Aorta (tissue), 5 donors: ENCODE measurements at places on chromosomes 2 and 18. TPM values are rescaled to one million over a fixed set of nuclear protein-coding genes. Genes with fewer than 3 reads are reported as not detected.

DNA sequence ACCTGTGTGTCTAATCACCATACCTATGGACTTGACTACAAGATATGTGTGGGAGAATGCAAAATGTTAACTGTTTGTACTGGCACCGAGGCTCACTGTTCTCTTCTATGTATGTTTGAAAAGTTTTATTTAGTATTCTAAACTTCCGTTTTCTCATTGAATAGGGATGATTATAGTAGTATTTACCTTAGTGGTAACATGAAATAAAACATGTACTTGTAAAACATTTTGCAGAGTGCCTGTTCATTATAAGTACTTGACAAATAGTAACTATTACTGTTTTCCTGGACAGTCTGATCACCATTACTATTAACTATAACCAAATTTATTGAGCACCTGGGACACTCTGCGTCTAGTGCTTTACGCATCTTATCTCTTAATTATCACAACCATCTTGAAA, 24.8 kb downstream of the DDX1 start:
- no peak for DNase-seq

DNA sequence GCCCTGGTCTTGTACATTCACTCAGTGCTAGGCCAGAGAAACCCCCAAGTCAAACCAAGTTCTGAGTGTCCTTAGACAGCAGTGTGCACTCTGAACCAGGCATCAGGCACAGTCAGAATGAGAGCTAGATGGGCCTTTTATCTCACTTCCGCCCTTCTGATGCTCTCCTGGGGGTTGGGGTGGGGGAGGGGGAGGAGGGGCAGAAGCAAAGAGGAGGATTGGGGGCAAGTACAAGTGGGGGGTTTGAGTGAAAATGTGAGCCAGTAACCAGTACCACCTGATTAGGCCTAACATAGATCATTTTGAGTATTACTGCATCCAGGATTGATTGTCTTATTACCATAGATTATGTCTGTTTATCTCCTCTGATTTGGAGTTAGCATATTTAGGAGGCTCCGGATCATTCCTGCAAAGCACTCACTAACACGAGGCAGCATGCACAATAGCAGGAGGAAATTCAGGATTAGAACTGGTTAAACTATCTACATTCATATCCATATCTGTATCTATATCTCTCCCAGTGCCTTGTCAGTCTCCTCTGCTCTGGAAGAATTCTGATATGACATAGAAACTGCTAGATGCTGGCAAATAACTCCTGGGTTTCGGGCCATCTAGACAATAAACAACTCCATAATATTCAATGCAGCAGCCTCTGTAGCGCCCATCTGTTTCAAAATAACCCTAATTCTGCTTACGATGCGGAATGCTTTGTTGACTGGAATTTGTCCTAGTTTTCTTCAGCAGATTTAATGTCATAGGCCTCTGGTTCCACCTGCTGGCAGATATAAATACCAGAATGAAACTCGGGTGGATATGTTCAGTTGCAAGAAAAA, 149.1 kb downstream of the RHBDD1 start:
- no peak for DNase-seq

GRCh38 chr18:37871561-37871960, 306.0 kb upstream of the CELF4 start:
- no peak for DNase-seq

DNA sequence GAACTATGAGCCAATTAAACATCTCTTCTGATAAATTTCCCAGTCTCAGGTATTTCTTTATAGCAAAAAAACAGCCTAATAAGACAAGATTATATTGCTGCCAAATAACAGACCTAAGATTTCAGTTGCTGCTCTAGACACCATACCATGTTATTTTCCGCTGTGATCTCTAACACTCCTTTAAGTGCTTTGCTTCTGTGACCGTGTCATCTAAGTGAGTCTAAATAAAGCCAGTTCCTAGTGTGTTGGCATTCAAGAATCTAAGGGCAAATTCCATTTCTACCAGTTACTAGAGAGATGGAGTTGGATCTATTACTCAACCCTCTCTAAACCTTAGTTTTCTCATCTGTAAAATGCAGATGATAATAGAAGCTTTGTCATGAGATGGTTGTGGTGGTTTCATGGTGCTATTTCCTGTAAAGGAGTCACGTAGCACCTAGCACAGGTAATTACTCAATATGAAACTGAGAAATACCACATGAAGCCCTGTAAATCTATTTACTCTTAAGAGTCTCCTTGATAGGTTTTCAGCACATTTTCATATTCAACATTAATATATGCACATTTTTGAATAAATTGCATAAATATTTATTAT, 40.5 kb downstream of the SPHKAP start:
- DNase-seq, result no peak

GRCh38 chr2:26578581-26578980, 62.6 kb downstream of the CIB4 start:
- DNase-seq, result peak; percentile 13

DNA sequence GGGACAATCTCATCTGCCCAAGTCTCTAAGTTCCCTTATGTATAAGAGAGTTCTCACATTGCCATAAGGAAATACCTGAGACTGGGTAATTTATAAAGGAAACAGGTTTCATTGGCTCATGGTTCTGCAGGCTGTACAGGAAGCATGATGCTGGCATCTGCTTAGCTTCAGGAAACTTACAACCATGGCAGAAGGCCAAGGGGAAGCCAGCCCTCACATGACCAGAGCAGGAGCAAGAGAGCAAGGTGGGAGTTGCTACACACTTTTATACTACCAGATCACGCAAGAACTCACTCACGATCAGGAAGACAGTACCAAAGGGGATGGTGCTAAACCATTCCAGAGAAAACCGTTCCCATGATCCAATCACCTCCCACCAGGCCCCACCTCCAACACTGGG, 73.9 kb downstream of the PRKRA start:
- DNase-seq, result no peak

DNA sequence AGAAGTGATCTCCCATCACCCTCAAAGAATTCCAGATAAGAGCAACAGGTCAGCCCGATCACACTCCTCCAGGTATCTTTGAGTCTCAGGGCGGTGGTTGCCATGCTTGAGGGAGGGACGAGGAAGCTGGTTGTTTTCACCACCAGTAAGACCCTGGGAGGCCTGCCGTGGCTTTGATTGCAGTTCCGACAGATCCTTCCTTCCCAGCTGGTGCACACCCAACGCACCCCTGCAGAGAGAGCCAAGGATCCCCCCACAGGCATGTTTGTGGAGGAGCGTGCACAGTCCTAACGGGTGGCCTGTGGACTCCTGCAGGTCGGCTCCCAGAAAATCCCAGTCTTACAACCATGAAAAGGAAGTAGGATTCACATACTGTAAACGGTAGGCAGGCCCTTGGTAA, 13.8 kb upstream of the ZNF236 start:
- DNase-seq, result no peak

GRCh38 chr2:190105554-190105953, 43.0 kb upstream of the MSTN start:
- DNase-seq, result no peak

DNA sequence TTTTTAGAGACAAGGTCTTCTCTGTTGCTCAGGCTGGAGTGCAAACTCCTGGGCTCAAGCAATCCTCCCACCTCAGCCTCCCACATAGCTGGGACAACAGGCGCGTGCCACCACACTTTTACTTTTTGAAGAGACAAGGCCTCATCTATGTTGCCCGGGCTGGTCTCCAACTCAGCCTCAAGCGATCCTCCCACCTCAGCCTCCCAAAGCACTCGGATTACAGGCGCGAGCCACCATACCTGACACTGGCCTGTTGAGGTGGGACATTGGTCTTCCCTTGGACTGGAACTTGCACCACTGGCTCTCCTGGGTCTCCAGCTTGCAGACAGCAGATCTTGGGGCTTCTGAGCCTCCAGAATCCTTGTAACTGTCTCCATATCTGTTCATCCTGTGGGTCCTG, 75.6 kb downstream of the NDUFA10 start:
- peak; percentile 28 for DNase-seq

- DNase-seq, result no peak
These were observed 83.9 kb downstream of the FAM210A start for GRCh38 chr18:13642440-13642827.

DNA sequence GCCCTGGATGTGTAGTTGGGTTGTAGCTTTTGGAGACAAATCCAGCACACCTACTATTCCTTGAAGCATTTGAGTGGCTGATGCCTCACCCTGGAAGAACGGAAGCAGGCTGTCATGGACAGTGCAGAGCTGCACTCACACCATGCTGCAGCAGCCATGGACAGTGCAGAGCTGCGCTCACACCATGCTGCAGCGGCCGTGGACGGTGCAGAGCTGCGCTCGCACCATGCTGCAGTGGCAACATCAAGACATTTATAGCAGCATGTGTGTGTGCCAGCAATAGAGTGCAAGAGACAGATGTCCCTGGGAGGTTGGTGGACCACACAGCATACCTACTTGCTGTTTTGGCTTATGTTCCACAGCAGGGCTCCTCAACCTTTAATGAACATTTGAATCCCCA, 30.6 kb downstream of the GNAL start:
- DNase-seq, result no peak

- DNase-seq, result no peak
These were observed 116.9 kb upstream of the UXS1 start for GRCh38 chr2:106311041-106311370.

GRCh38 chr2:10383960-10384734, 64.0 kb downstream of the ODC1 start:
- no peak for DNase-seq

- DNase-seq, result no peak
These were observed 41.0 kb upstream of the MGAT4A start for GRCh38 chr2:98771721-98772524.

DNA sequence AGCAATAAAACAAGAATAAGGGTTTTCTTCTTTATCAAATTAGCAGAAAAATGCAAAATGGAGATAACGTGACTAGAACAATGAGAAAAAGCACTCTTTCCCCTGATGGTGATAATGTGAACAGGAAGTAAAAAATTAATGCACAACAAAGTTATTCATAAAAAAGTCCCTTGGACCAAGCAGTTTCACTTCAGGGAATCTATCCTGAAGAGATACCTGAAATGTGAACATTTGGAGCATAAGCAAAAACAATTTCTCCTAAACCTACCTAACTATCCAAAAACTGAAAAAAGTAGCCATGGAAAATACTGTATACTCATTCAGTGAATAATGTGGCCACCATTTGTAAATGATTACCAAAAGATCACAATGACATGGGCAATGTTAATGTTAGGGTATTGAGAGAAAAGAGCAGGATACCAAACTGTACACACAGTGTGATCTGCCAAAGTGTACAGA, 48.7 kb downstream of the TRIP12 start:
- DNase-seq, result no peak

DNA sequence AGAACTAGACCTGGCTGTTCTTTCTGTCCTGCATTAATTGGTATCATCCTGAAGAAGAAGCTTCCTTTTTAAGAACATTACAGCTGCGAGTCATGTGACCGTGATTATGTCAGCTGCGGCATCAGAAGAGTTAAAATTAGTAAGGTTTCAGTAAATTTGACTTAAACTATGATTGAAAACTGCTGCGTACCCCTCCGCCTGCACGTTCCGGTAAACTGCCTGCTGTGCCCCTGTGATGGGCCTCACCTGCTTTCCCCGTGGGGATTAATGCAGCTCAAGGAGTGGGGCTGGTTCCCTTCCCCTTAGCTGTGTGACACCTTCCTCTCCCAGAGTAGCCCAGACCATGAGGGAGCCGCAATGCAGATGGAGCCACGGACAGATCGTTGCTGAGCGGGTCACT, 36.1 kb upstream of the MYO3B start:
- DNase-seq, result no peak

DNA sequence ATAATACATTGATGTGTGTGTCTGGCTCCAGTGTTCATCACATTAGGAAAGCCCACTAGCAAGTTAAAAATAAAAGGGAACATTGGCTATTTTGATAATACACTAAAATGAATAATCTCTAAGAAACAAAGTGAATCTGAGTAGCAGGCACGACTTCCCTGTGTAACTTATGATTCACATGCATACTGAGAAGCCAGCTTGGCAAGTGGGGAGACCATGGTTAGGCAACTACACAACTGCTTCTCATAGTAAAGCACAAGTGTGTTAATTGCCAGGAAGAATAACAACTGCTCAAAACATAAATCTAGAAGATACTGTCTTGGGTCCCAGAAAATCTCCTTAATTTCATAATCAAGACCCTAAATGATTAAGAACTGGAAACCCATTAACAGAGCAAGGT, 4.0 kb downstream of the MYO5B start:
- no peak for DNase-seq

GRCh38 chr2:74255660-74256213, 57.3 kb downstream of the MTHFD2 start:
- no peak for DNase-seq

DNA sequence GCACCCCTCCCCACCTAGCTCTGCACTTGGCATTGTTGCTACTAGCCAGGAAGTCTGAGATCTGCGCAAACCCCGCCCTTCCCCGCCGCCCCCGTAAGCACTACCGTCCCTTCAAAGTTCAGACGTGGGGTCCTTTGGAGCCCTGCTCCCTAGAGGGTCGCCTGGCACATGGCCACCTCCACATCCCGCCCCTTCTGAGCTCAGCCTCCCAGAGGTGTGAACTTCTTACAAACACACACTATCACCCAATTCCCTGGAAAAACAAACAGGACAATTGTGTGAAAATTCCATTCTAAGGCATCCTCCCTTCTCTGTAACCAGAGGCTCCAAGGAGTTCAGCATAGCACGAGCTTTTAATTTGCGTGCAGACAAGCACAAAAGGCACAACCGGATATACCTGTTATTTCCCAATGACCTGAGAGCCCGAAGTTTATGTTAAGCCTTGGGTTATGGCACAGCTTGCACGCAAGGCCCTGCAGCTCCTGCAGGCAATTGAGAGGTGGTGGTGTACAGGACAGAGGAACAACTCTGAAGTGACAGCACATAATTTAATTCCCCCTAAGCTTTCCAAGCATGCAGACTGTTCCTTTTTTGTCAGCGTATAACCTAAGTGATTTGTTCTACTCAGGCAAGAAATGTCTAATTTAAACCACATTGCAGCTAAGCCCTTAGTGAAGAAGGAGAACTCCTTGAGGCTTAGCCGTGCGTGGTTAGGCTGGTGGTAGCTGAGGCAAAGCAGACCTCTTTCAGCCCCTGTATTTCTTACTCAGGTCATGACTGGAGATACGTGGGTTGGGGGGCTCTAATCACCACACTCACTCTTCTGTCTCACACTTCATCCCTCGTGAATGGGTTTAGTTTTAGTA, 20.3 kb upstream of the CYP1B1 start:
- no peak for DNase-seq

- no peak for DNase-seq
These were observed 6.7 kb downstream of the SCYGR3 start for GRCh38 chr2:227607941-227608340.

GRCh38 chr2:26706616-26707473, 14.3 kb downstream of the KCNK3 start:
- DNase-seq, result peak; percentile 75

Gene TRAF3IP1
- 21.0 TPM for total RNA-seq

Gene CDK15
- total RNA-seq, result 3.9 TPM

Gene RANBP2
- total RNA-seq, result 82.7 TPM

Gene NTSR2
- total RNA-seq, result not detected

Gene COL4A4
- 14.1 TPM for total RNA-seq

Gene LCT
- total RNA-seq, result not detected

Gene RUFY4
- total RNA-seq, result 0.45 TPM

Gene FAM117B
- total RNA-seq, result 8.4 TPM

Gene HMSD
- total RNA-seq, result 0.60 TPM

Gene NEU2
- not detected for total RNA-seq
